ENCODE measurements at places on chromosomes 12 and 14.
A peak's percentile ranks its signal among the peaks of the same experiment; 100 is the strongest.

GRCh38 chr12:106908561-106908960 is 47.1 kb upstream of the TMEM263 start:
- no peak for DNase-seq

DNA sequence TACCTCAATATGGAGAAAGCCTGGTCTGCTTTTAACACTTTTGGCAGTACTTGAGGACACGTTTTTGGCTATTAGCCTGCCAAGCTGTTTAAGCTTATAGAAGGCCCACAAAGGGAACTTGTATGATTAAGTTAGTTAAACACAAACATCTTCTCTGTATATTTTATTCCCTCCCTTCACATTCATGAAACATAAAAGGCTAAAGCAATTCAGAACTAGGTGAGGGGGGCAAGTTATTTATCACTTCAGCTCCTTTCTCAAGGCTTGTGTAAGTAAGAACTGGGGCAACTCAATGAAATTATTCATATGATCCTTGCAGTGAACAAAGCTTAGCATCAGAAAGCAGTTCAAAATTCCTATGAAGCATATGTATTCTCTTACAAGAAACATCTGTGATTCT is 7.5 kb downstream of the PRICKLE1 start:
- no peak for DNase-seq

DNA sequence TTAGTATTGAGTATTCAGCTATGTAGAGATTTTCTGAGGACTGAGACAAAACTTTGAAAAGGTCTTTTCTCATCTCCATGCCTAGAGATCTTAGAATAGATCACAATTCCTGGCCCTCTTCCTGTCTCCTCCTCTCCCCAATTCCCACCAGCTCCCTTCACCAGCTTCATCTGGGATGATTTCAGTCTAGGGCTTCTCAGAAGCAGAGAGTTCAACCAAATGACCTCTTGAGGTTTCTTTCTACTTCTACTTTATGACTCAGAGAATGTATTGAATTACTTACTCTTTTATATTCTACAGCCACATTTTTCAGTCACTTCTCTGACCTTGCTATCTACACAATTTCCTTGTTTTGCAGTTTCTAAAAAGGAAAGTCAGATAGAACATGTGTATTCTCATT is 19.4 kb upstream of the SNX6 start:
- no peak for DNase-seq

DNA sequence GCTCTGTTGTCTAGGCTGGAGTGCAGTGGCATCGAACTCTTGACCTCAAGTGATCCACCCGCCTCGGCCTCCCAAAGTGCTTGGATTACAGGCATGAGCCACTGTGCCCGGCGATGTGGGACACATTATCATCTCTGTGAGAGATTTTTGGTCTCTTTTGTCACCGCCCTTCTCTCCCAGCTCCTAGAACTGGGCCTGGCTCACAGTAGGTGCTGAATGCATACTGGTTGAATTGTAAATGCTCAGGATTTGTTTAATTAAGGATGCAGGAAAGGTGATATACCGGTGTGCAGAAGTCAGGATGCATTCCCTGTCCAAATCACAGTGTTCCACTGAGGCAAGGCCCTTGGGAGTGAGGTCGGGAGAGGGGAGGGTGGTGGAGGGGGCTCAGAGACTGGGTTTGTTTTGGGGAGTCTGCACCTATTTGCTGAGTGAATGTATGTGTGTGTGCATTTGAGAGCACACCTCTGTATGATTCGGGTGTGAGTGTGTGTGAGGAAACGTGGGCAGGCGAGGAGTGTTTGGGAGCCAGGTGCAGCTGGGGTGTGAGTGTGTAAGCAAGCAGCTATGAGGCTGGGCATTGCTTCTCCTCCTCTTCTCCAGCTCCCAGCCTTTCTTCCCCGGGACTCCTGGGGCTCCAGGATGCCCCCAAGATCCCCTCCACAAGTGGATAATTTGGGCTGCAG is 1.0 kb upstream of the KRT18 start:
- no peak for DNase-seq

DNA sequence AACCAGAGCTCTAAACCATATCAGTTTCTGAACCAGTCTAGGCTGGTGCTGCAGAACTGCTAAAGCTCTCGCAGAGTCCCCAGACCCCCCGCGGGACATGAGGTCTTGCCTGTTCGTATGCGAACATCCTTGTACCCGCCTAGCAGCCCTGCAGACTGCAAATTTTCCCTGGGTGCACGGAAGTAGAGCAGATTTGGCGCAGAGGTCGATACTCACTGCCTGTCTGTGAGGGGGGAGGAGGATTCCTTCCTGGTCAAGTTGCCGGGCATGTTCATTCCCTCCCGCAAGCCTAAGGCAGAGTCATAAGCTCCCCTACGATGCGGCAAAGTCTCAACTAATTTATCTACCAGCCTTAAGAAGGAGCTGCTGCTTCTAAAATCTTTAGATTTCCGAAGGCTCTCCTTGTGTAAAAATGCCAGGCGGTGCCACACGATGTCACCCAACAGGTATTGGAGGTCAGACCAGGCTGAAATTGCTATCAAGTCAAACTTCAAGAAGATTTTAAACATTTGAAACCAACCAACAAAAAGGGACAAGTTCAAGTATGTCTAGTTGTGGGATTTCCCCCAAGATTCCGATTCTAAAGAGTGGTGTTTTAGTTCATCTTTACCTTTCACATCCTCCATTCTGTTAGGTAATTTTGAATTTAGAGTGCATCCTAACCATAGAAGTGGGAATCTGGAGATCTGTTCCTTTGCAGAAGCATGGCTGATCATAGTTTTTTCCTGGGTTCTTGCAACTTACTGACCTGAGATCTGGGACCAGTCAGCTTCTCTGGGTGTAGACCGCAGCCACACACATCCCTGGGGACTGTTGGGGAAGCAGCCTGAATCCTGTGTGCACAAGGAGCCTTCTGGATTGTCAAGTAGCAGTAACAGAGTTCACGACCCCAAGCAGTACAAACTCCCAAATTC is 1.6 kb upstream of the PAX9 start:
- no peak for DNase-seq

DNA sequence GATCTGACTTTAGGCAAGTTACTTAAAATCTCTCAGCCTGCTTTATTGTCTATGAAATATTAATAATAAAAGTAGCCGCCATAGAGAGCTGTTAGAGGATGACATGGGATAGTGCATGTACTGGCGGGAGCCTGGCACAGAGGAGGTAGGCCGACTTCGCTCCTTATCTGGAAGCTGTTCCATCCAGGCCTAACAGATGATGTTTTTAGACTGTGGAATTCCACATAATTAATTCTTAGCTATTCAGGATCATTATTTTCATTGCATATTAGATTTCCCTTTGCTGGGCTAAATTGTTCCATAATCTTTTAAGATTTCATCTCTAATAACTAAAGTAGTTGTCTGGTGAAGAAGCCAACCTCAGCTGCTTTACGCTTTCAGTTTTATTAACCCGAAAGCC is 30.8 kb downstream of the CNTN1 start:
- DNase-seq: no peak

DNA sequence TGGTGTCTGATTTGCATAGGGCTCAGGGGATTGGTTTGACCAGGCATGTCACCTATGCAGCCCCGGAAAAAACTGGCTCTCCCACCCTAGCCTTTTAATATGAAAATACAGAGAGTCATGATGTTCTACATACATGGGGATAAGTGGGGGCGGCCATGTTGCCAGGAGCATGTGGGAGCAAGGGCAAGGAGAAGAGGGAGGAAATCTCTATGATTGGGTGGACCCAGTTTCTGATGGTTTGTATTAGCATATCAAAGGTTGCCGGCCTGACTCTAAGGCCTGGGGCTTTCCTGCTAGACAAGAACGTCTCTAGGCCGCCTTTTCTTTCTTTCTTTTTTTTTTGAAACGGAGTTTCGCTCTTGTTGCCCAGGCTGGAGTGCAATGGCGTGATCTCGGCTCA is 123.4 kb upstream of the CPSF6 start:
- no peak for DNase-seq

DNA sequence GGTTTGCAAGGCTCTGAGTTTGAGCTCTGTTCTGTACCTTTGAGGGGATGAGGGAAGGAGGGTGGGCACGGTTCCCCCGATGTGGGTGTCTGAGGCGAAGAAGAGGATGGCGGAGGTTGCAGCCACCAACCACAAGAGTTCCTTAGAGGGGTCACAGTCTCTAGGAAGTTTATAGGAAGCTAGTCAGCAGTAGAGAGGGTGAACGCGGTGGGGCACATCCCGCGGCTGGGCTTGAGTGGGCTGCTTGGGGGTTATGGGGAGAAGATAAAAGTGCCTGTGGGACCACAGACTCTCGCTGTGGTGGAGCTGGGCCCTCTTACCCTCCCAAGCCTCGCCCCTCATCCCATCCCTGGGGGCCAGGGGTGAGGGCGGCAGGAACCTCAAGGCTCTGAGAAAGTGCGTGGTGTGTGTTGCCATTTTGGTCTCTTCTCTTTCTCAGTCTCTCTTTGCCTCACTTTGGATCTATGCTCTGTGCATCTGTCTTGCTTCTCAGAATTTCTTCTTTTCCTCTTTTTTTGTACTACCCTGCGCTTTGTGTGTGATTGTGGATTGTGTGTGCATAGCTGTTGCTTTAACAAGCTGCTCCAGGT is 2.7 kb downstream of the CD4 start:
- DNase-seq: peak; percentile 62

GRCh38 chr12:65667932-65668331 is 156.4 kb upstream of the HMGA2 start:
- no peak for DNase-seq

DNA sequence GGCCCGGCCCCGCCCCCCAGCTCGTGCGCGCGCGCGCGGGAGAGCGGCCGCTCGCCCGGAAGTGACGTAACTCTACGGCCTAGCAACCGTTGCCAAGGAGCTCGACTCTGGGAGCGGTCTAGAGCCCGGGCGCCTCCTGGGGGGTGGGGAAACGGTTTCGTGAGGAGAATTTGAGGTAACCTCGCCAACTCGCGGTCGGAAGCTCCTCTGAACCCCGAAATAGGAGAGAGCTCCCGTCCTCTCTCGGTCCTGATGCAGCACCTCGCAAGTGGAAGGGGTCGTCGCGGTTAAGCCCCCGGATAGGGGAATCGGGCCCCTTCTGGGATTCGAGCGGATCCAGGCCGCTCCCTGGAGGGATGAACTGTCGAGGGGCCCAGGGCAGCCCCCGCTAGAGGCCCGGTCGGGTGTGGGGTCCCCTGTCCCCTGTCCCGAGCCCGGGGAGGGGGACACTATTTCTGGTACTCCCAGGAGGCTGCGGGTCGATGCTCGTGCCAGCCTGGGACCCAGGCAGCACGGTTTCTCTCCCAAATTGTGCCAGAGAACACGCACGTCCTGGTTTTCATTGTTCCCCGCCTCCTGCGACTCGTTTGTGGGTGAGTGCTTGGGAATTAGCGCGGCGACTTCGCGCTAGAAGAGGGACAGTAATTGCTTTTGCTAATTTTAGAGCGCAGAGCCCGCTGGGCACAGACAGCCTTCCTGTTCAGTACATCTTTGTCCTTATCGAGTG is at the start of gene IFT81:
Gene IFT81 (plus strand): TSS at position 89 of the 727 bp plus-strand sequence. CDS start 3,024 bp downstream, outside the sequence.
- peak; percentile 94 for DNase-seq

DNA sequence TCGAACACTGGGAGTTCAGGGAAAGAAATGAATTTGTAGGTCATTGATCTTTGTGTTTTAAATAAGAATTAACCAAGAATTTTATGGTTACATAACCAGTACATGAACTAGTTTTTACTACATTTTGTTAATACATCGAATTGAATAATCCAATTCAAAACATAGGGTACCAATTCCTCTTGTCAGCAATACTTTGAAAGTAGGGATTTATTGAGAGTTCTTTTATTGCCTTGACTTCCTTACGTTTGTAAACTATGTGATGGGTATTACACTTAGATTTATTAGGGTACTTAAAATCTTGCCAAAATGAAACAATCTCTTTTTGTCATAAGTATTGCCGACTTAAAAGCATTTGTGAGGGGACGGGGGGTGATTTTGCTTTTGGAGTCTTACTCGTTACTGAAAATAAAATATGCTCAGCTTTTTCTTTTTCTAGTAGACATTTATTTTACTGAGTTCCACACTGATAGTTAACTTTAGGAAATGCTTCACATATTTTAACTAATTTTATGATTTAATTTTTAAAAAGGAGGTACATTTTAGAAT is 22.4 kb downstream of the SOCS2 start:
- no peak for DNase-seq

DNA sequence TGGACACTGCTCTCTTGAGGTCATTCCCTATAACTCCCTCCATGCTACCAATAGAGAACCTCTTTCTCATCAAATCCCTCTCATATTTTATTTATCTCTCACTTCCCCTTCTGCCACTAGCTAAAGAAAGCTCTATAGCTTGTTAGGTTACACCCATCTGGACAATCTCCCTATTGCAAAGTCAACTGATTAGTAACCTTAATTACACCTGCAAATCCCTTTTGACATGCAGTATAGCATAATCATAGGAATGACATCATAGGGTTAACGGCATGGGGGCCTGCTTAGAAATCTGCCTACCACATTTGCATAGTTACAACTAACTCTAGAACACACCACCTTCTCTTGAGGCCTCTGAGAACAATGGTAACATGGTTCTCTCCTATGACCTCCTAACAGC is 181.2 kb downstream of the EMP1 start:
- DNase-seq: no peak

GRCh38 chr12:23954332-23954731 is 4.9 kb upstream of the SOX5 start:
- no peak for DNase-seq

- DNase-seq: no peak
Observed at GRCh38 chr14:101824339-101824727, 62.8 kb downstream of the PPP2R5C start.

DNA sequence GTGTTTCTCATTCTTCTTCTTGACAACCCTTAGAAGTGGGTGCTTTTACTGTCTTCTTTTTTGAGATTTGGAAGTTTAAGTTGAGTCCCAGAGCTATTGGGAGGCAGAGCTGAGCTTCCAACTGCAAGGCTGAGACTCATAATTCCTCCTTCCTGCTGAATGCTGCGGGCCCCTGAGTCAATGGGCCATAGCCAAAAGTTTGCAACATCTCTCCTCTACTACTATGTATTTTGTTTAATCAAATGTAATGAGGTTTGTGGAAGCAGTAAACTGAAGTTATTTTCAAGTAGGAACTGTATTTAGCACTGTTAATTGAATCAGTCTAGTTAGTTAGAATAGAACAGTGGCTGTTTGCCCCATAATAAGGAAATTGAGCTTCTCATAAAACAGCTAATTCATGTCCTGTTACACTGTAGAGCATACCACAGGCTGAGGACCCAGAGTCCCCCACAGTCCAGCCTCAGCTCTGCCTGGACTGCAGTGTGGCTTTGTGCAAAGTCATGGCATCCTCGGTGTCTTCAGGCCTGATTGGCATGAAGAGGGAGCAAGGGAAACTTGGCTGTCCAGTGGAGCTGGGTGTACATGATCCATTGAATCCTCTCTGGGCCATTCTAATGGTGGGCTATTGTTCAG is 631.7 kb downstream of the VRK1 start:
- no peak for DNase-seq

GRCh38 chr12:94025756-94026155 is 122.6 kb upstream of the PLXNC1 start:
- no peak for DNase-seq

DNA sequence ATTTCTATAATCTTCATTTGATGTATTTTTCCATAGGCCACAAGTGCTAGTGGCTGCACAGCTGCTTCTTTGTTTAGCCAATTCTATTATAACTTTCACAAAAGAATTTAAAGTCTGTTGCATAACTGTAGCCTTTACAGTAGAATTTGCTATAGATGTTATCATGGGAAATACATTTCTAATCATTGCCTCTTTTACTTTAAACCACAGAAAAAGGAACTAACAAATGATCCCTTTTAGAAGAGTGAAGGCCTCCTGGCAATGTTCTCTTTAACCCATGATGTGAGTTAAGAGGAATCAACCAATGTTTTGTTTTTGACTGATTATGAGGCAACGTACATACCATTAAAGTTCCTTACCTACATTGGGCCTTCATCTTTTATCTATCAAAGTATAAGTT is 68.8 kb downstream of the RPL10L start:
- DNase-seq: no peak

GRCh38 chr14:100678469-100678828 is 48.2 kb upstream of the DLK1 start:
- DNase-seq: no peak

All from activated naive CD4-positive, alpha-beta T cell treated with anti-CD3 and anti-CD28 coated beads, Interleukin-2, amount 50 U/mL, for 72 hours (primary cell).